ENCODE measurements at places on chromosomes 16 and 17. TPM values are rescaled to one million over a fixed set of nuclear protein-coding genes. Genes with fewer than 3 reads are reported as not detected.

CCL18 gene
- 1.1 TPM for total RNA-seq

CHRNE gene
- total RNA-seq: 1.5 TPM

NPIPA2 gene
- 3.6 TPM for total RNA-seq

TRPV2 gene
- total RNA-seq: 6.7 TPM

NACA2 gene
- not detected for total RNA-seq

MYH2 gene
- total RNA-seq: 0.33 TPM

ZG16B gene
- 0.27 TPM for total RNA-seq

TLCD2 gene
- total RNA-seq: 1.8 TPM

AKAP1 gene
- total RNA-seq: 214 TPM

MAFG gene
- total RNA-seq: 24.3 TPM

IGF2BP1 gene
- total RNA-seq: not detected

UMOD gene
- not detected for total RNA-seq

CMTM2 gene
- total RNA-seq: not detected

TBC1D3D gene
- 0.49 TPM for total RNA-seq

XYLT1 gene
- total RNA-seq: 1.4 TPM

KRT38 gene
- total RNA-seq: not detected

HOXB7 gene
- 0.16 TPM for total RNA-seq

RNF112 gene
- 1.6 TPM for total RNA-seq

MT1G gene
- total RNA-seq: not detected

CHMP6 gene
- 15.9 TPM for total RNA-seq

MYH11 gene
- 15.6 TPM for total RNA-seq

PDE6G gene
- not detected for total RNA-seq

SERPINF2 gene
- total RNA-seq: 0.33 TPM

DPEP3 gene
- total RNA-seq: not detected

PRSS36 gene
- total RNA-seq: 1.4 TPM

OGFOD1 gene
- total RNA-seq: 35.4 TPM

PPP1R1B gene
- 0.36 TPM for total RNA-seq

MT1F gene
- 0.85 TPM for total RNA-seq

PRKCA gene
- 5.6 TPM for total RNA-seq

PPY gene
- not detected for total RNA-seq

ATP2A1 gene
- total RNA-seq: 0.38 TPM

ABCC11 gene
- total RNA-seq: 0.05 TPM

ITGB3 gene
- total RNA-seq: 3.3 TPM

UNC45B gene
- 205 TPM for total RNA-seq

Data from left ventricle myocardium inferior (tissue), 1 donor.